ENCODE measurements at places on chromosomes 6 and 20.
A peak's percentile ranks its signal among the peaks of the same experiment; 100 is the strongest.

- no peak for DNase-seq
Measured at GRCh38 chr6:161436106-161436876, 162.4 kb upstream of the AGPAT4 start.

GRCh38 chr6:160992980-160993314 is 1.4 kb downstream of the MAP3K4 start:
- no peak for DNase-seq

DNA sequence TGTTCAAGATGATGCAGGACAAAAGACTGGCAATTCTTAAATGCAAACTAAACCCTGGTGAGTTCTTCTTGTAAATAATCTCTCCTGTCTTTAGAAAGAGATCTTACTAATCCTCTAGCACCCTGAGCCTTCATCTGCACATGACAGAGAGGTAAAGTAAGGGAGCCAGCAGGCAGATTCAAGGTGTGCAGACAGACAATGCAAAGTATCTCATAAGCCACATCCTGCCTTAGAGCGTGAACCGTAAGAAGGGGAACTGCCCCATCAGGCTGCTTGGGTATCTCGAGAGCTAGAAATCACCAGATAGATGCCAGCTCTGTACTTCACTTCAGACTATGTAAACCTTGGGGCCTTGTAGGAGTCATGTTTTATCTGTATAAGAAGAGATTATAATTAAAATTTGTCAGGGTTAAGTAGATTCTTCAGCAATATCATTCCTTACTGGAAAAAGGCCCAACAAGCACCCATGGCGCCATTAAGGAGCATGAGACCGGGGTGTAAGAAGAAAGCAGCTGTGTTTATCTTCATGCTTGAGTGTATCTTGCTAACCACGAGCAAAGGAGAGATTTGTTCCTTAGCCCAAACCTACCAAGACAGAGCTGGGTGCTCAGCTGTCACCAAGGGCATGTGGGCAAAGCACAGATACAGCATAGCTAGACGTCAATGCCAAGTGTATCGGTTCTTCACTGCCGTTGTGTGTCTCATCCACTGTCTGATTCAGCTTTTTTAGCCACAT is 24.4 kb downstream of the CNR1 start:
- no peak for DNase-seq

- DNase-seq = peak; percentile 94
Measured at GRCh38 chr6:32076321-32076809, 32.8 kb downstream of the TNXB start.

GRCh38 chr6:1436334-1437306 is 47.2 kb downstream of the FOXF2 start:
- peak; percentile 76 for DNase-seq

DNA sequence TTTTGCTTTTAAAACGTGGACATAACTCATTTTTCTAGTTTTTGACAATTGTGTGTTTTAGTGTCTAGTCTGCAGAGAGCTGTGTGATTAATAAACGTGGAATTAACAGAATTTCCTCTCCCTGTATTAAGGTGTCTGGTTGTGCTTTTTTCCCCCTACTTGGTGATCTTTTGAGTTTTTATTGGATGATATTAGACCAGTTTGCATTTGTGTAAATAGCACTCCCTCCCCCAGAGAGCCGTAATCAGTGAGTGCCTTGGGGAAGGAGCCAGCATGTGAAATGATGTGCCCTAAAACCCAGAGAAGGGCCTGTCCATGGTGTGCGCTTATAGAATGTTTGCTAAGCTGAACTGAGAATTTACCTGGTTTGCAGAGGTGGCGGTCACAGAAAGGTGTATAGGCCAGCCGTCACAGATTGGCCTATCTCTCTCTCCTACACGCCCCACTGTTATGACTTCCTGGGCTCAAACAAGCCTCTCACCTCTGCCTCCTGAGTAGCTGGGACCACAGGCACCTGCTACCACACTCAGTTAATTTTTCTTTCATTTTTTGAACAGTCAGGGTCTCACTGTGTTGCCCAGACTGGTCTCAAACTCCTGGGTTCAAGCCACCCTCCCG is 42.4 kb downstream of the ALDH5A1 start:
- no peak for DNase-seq

GRCh38 chr20:13581451-13581850 is 57.3 kb downstream of the TASP1 start:
- DNase-seq = no peak

- no peak for DNase-seq
Measured at GRCh38 chr20:57055345-57055744, 211.1 kb downstream of the BMP7 start.

GRCh38 chr6:166441325-166442078 is 58.8 kb upstream of the MPC1 start:
- no peak for DNase-seq

GRCh38 chr20:29876911-29877285 is 1380.6 kb upstream of the DEFB115 start:
- DNase-seq = no peak

- no peak for DNase-seq
Measured at GRCh38 chr20:34514897-34515483, 1.2 kb upstream of the DYNLRB1 start.

DNA sequence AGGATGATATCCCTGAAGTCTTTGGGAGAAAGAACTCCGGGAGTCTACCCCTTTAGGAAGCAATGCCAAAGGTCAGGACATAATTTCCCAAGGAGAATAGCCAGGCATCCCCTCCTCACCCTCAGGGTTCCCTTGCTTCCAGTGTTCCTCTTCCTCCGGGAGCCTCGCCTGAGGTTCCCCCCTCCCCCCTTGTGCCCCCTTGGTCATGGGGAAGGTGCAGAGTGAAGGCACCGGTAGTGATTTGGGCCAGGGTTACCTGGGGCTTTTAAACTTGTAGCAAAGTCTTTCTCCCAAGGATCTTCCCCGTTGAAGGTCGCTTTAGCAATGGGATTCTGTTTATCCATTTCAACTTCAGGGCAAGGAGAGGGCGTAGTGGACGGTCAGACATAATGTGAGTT is 1.2 kb downstream of the ISM1 start:
- DNase-seq = no peak

DNA sequence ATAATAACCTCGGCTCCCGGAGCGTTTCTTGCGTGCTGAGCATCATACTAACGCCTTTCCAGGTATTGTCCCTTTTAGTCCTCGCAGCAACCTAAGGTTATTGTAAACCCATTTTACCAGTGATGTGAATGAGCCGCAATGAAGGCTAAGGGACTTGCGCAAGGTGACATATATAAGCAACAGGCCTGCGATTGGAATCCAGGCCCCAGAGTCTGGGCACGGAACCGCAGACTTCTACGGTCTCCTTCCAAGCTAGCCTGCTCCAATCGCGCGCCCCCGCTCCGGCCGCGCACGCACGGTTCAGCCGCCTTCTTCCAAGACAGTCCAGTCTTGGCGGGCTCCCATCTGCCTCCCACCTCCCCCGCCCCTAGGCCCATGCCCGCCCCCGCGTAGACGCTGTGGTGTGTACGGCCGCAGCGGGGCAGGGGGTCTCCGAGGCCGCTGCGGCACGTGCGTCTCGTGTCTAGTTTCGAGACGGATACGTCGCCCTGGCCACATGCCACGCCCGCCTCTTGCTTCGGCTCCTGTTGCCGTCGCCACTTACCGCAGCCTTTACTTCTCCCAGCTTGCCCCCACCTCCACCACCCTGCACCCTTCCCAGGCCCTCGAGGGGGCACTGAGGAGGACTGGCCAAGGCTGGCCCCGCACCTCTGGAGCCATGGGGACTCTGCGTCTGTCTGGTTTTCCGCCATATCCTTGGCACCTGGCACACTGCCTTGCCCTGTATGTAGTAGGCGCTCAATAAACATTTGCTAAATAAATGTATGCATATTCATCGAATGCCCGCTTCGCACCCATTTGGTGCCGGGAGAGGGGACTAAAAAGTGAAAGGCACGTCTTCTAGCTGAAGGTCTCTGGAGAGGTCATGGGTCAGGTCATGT is 855 bp upstream of the GFOD1 start:
- DNase-seq = peak; percentile 55

GRCh38 chr6:122098201-122098678 is 301.2 kb upstream of the HSF2 start:
- no peak for DNase-seq

- DNase-seq = no peak
Measured at GRCh38 chr6:88536071-88536625, 370.0 kb upstream of the CNR1 start.

DNA sequence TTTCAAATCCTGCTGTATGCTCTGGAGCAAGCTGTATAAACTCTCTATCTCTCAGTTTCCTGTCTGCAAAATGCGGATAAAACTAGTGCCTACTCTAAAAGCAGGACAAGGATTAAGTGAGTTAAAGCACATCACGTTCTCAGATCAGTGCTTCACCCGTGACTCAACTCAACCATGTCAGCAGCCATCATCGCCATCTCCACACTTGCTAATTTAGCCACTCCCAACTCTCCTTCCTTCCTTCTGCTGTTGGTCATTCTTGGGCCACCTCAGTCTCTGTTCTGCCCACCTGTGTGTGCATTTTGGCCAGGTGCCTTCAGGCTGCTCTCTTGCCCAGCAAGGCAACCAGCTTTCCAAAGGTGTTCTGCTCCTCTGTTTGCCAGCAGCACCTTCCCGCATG is 260.0 kb upstream of the CDYL start:
- peak; percentile 10 for DNase-seq

DNA sequence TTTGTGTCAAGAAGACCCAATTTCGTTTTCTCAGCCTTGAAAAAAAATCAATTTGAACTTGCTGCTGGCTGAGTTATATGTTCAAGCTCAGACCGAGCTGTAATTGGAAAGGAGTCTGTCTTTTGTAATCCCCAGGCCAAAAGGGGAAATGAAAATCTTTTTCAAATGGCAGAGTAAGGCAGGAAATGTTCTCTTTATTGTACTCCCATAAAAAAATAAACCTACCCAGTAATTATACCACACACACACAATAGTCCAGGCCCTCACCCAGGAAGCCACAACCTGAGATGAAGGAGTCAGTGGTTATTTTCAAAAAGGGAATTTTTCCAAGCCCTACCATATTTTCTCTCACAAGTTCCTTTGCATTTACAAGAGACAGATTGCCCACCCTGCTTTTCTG is 45.3 kb downstream of the CLIC5 start:
- no peak for DNase-seq

DNA sequence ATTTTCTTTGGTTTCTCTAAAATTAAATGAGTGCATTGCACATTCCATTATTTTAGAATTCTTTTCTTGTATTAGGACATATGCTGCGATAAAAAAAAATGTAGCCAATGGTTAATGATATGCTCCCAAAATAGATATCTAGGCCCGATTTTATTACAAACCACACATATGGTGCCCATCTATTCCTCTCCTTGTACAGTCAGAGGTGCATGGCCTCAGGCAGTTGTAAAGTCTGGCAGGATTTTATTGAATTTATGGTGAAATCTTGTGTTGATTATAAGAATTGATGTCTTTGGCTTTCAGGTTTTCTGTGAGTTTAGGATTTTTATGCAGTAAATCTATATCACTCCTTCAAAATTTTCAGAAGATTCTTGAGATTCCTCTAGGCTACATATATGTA is 192.2 kb downstream of the RFPL4B start:
- DNase-seq = no peak

- peak; percentile 82 for DNase-seq
Measured at GRCh38 chr6:6972456-6972855, 135.3 kb upstream of the RREB1 start.

- no peak for DNase-seq
Measured at GRCh38 chr6:128246472-128247260, 273.7 kb downstream of the PTPRK start.

DNA sequence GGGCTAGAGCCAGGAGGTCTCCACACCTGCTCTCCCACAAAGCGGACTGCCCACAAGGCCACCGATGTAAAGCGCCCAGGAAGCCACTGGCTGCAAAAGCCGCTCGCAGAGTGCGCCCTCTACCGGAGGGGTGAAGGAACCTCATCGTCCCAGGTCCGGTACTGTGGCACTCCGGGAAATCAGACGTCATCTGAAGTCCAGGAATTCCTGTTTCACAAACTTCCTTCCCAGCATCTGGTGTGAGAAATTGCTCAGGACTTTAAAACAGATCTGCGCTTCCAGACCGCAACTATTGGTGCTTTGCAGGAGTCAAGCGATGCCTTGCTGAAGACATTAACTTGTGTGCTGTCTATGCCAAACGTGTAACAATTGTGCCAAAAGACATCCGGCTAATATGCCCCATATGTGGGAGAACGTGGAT is 115.1 kb upstream of the ARID1B start:
- DNase-seq = no peak

DNA sequence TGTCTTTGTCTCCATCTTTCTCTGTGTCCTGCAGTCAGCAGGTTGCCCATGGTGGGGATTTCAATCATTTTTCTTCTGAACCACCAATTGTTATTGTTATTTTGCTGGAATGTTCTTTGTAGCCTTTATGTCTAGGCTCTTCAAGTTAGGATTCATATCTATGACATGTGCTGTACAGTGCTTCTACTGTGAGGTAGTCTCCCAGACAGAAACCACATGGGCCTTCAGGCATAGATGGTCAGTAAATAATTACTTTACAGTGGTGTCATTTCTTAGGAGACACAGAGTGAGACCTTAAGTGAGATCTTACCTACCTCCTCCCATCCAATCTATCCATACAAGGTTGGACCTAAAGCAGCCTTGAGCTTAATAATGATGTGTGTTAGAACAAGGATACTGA is 265.5 kb downstream of the ZFAND3 start:
- DNase-seq = no peak

GRCh38 chr20:6636209-6637159 is 131.0 kb upstream of the BMP2 start:
- DNase-seq = peak; percentile 77

GRCh38 chr6:1607516-1608221 is 2.0 kb upstream of the FOXC1 start:
- DNase-seq = no peak

- DNase-seq = peak; percentile 64
Measured at GRCh38 chr6:95087394-95088097, 489.8 kb upstream of the MANEA start.

GRCh38 chr6:63764318-63764916 is 128.8 kb downstream of the PHF3 start:
- DNase-seq = peak; percentile 72

GRCh38 chr6:121765060-121765459 is 329.6 kb downstream of the GJA1 start:
- DNase-seq = no peak

DNA sequence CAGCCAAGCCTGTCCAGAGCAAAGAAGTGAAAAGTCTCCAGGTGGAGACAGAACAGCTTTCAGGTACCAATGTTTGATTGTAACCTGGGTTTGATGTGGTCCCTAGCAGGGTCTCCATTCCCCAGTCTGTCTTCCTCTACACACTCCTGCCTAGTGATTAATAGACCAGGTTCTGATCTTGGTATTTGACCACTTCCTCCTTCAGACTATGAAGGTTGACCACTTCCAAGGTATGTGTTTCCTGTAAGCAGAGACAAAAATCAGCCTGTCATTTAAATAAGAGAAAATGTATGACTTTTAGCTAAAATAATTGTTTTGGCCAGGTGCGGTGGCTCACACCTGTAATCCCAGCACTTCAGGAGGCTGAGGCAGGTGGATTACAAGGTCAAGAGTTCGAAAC is 41.8 kb upstream of the TOP1 start:
- DNase-seq = no peak

GRCh38 chr20:19992996-19993908 is 23.9 kb upstream of the NAA20 start:
- peak; percentile 88 for DNase-seq

DNA sequence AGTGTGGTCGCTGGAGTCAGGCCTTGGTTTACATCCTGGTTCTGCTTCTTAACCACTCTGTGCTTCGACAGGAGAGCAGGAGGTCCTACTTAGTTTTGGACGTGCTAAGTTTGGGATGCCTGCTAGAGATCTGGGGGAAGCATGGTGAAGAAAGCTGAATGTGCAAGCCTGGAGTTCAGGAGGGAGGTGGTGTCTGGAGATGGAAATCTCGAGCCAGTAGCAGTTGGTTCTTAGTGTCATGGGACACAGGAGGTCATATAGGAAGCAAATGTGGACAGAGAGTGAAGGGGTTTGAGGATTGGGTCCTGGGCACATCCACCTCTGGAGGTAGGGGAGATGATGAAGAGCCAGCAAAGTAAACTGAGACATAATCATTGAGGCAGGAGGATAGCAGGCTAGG is 131.4 kb downstream of the SYCP2 start:
- no peak for DNase-seq
